ENCODE measurements at places on chromosomes 16 and 17.

GRCh38 chr17:60079401-60080243, 901 bp upstream of the HEATR6 start:
- no peak for DNase-seq

GRCh38 chr17:36926226-36926625, 11.0 kb upstream of the LHX1 start:
- DNase-seq: no peak

DNA sequence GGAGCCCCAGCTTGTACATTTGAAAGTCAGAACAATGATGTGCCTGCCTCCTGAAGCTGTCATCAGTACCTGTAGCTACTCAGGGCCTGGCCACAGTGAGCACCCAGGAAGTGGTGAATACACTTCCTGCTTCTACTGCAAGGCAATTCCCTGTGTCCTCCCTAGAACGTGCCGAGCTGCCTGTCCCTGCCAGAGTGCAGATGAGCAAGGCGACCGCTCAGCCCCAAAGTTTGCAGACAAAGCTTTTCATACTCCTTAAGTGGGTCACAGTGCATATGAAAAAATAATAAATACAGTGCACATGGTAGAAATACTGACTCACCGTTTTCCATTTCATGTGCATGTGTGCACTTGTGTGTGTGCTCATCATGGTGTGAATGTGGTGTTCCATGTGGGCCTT, 77.3 kb downstream of the MPRIP start:
- DNase-seq: peak; percentile 46

GRCh38 chr17:13212860-13213259, 195.0 kb upstream of the ELAC2 start:
- no peak for DNase-seq

GRCh38 chr17:77131904-77132303, 8.9 kb upstream of the SEC14L1 start:
- no peak for DNase-seq
